ENCODE measurements at places on chromosomes 13 and 19. TPM values are rescaled to one million over a fixed set of nuclear protein-coding genes. Genes with fewer than 3 reads are reported as not detected.

DNA sequence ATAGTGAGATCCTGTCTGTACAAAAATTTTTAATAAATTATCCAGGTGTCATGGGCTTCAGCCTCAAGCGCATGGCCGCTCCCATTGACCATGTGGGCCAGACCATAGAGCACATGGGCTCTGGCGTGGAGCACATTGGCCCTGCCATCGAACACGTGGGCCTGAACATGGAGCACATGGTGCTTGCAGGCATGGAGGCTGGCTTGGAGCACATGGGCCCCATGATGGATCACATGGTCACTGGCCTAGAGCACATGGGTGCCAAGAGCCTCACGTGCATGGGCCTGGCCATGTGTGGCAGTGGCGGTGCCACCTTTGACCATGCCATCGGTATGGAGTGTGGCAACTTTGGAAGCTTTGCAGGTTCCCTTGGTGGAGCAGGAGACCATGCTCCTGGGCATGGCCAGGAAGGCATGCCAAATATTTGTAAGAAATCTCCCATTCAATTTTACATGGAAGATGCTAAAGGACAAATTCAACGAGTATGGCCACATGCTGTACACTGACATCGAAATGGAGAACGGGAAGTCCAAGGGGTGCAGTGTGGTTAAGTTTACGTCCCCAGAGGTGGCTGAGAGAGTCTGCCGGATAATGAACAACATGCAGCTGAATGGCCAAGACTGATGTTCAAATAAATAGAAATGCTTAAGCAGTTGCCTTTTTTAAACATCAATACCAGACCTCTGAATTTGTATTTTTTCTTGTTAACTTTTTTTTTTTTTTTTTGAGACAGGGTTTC is 21.3 kb upstream of the SLC1A5 start:
- DNase-seq = no peak

DNA sequence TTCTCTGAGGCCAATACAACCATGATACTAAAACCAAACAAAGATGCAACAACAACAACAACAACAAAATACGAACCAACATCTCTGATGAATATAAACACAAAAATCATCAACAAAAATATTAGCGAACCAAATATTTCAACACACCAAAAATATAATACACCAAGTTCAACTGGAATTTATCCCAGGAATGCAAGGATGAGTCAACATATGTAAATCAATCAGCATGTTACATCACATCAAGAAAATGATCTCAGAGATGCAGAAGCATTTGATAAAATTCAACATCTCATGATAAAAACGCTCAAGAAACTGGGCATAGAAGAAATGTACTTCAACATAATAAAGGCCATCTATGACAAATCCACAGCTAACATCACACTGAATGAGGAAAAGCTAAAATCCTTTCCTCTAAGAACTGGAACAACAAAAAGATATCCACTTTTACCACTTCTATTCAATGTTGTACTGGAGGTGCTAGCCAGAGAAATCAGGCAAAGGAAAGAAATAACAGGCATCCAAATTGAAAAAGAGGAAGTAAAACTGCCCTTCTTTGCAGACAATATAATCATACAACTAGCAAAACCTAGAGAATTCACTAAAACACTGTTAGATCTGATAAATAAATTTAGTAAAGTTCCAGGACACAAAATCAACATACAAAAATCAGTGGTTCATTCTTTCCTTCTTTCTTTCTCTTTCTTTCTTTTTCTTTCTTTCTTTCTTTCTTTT is 2448.7 kb upstream of the PCDH20 start:
- DNase-seq = no peak

DNA sequence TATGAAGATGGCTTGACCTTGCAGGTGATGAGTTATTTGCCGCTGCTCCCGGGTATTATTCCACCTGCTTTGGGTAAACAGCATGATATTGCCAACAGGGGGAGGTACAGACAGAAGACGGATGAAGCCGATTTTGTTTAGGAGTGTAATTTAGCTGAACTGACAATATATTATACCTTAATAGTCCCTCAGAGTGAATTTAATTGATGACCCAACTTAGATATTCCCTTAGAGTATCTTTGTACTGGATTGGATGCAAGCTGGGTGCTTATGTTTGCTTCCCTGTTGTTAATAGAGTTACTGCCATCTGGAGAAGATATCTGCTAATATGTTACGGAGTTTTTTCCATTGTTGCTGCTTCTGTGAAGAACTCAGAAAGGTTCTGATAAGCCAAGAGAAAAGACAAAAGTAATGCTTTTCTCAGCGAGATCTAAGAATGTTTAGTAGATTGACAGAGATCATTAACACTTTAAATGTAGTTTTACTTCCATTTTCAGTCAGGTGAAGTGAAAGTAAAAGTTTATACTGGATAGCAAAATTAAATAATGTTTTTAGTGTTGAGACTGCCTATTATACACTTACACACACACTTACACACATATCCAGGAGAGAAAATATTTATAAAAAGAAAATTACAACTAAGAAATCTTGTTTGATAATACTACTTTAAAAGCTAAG is 2220.8 kb upstream of the PCDH20 start:
- no peak for DNase-seq

Gene PET100
- 181 TPM for polyA plus RNA-seq

Gene PEX11G
- 20.8 TPM for polyA plus RNA-seq

DNA sequence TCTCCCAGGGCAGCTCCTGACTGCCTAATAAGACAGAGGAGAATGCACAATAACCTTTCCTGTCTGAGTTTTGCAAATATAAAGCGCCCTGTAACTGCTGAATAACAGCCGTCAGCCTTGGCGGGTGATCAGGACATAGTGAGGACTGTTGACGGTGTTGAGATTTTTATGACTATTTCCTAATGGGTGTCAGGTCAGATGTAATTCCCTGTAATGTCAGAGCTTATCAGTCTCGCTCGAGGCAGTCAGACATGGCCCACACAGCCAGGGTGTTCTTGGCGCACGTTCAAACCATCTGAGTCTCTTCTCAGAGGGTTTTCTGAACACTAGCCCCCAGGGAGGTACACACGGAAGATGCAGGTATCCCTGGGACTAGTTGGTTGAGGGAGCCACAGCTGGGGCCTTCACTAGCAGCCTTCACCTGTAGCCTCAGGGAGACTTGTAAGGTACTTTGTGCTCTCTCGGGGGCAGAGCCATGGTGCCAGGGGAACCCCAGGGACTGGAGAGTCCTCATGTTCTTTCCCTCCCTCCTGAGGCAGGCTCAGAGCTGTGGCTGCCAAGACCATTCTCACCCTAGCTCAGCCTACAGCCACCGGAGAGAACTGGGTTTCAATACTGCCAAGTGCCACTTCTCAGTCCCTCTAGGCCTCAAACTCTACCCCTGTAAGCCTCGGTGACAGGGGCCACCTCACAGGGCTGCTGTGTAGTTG is 213.1 kb downstream of the UQCRFS1 start:
- DNase-seq = peak; percentile 54

Gene EPSTI1
- polyA plus RNA-seq = 11.2 TPM

Gene PGLYRP2
- not detected for polyA plus RNA-seq

DNA sequence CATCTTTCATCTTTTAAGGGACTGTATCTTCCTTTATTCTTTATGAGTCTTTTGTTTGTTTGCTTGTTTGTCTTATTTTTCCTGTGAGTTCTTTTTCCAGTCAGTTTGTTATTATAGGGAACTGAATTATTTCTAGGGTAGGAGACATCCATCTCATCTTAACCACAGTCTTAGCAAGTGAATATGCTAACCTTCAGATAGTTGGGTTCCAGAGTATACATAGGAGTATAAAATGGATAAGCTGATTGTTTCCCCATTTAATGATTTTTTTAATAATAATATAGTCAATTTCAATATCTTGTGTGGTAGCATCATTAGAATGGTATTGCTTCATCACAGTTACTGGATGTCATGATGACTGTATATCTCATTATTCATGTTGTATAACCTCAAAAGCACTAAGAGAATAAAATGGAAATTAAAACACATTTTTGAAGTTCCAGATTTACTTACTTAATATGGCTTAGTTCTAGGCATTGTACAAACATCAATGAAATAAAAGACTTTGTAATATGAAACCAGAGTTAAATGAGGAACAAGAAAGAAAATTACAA is 33.0 kb downstream of the GPC6 start:
- DNase-seq = no peak

Gene PLVAP
- polyA plus RNA-seq = 148 TPM

- no peak for DNase-seq
These were observed 176.6 kb downstream of the LMO7 start for GRCh38 chr13:75812751-75813181.

Gene ATF5
- 22.7 TPM for polyA plus RNA-seq

DNA sequence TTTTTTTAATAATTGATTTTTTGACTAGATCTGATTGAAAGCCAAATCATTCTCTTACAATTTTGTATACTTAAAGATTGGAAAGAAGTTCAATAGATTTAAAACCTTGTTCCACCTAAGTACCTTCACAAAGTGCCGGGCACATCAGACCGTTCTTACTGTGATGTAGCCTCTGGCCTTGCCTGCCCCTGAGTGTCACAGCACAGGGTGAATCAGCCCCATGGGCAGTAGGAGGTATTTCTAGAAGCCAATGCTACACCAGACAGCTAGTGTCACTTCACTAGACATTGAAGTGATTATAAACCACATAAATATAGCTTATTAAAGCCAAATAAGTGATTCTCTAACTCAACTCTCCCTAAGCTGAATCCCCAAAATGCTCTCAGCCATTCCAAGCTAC is 131.3 kb downstream of the LACC1 start:
- DNase-seq = no peak

GRCh38 chr13:50713523-50714248 is 129.8 kb downstream of the DLEU7 start:
- no peak for DNase-seq

Gene MAU2
- 12.3 TPM for polyA plus RNA-seq

DNA sequence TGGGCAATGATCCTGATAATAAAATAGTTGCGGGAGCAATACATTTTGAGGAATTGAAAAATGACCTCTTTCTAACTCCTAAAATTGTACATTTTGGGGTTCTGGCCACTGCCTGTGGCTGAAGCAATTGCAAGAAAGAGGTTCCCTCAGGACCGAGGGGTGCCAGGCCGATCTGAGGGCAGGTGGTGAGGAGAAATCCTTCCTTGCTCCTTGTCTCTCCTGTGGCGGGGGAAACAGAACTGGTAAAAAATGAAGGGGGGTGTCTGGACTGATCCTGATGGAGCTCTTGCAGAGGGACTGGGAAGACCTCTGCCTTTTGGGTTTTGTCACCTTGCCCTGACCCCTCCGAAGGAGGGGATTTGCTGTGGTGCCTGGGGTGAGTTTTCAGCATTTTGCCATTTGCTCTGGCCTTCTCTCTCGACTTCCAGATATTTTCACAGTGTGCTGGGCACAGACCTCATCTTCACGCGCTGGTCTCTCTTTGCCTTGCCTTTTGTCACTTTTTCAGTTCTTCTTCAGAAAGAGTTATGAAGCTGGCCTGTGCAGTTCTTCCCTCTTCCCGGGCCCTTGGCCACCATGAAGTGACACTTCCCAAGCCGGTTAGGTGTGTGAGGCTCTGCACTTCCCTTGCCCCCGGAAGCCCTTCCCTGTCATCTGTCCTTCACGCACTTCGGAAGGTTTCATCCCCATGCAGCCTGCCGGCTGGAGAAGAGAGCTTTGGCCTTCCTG is 22.2 kb downstream of the NFIX start:
- DNase-seq = no peak

DNA sequence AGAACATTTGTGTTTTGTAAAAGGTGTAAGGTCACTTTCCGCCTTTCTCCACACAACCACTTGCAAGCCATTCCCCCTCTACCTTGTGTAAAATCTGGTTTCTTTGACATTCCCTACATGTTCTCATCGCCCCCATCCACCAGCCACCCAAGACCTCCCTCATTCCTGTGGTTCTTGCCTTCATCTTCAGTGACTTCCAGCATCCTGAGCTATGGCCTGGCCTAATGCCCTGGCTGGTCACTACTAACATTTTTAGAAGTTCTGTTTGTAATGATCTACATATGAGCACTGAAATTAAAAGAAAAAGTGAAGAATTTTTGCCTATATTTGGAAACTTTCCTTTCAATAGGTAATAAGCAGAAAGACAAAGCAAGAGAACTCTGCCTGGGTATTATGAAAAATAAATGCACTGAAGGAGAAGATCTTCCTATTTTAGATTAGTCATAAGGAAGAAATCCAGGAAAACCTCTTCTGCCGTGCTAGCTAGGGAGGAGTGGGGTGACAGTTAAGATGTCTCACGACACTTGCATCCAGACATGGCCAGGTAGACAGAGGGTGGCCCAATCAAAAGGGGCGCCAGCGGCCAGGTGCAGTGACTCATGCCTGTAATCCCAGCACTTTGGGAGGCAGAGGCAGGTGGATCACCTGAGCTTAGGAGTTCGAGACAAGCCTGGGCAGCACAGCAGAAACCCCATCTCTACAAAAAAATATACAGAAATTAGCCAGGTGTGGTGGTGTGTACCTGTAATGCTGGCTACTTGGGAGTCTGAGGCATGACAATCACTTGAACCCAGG is 28.1 kb upstream of the MPHOSPH8 start:
- no peak for DNase-seq
